HT-29 (cell line): ENCODE measurements at places on chromosomes 5 and 9. TPM values are rescaled to one million over a fixed set of nuclear protein-coding genes. Genes with fewer than 3 reads are reported as not detected.

DNA sequence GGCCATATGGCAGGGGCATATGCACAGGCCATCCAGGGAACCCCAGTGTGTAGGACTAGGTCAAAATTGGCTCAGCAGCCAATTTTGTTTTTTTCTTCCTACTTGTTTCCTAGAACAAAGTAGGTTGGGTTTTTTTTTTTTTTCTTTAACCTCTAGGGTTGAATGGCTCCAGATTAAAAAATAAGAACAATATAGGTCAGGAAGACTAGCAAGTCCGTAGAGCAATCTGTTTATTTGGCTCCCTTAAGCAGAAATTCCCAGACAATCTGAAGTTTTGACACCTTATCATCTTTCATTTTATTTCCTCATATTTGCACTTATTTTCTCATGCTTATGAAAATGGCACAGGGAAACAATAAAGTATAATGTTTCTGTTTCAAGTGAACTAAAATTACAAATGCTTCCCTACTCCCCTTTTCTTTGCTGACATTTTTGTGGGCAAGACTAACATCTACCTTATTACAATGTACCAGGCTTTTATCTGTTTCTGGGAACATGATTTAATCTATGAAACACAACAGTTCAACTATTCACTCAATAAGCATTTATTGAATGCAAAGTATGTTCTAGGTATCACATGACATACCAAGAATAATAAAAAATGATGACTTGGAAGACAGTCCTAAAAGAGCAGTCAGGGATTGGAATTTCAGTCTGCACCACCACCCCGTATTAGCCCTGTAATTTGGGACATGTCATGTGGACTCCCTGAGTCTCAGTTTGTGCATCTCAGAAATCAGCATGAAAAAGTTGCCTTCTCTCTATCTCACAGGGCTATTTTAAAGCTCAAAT, 30.5 kb downstream of the TLR4 start:
- no peak for DNase-seq

BARX1 gene
- total RNA-seq = not detected in 2 replicates

OSTF1 gene
- total RNA-seq = 32.1 and 36.6 TPM in 2 replicates

DNA sequence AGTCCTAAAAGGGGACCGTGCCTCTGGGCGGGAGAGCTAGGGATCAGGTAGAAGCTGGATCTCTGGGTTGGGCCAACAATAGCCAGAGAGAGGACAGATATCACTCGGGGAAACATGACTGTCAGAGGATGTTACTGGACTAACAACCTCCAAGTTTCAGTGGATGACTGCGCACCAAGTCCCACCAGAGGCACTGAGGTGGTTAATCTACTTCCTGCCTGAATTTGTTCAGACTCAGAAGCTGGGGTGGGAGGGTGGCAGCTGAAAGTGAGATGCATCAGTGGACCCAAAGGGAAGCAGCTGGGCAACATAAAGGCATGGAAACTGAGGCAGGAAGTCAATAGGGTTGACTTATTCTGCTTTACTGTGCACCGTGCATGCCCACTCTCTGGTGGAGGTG, 130.1 kb upstream of the SLC44A1 start:
- DNase-seq = no peak

- DNase-seq = no peak
Measured at GRCh38 chr5:173309731-173310130, 18.5 kb downstream of the STC2 start.

DNA sequence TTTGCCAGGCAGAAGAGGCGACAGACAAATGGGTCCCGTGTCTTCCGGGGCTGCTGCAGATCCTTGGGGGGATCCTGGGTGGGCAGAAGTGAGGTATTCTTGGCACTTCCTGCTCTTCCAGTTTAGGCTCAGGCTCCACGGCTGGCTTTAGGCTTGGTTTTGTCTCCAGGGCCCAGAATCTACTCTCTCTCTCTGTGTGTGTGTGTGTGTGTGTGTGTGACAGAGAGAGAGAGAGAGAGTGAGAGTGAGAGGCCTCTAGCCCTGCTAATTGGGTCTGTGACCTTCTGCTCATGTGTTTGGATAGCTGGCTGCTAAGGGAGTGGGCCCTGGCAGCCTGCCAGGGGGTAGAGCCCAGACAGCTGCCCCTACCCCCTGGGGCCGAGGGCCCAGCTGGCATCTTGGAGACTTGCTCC, 39.3 kb downstream of the CRB2 start:
- DNase-seq = no peak

DNA sequence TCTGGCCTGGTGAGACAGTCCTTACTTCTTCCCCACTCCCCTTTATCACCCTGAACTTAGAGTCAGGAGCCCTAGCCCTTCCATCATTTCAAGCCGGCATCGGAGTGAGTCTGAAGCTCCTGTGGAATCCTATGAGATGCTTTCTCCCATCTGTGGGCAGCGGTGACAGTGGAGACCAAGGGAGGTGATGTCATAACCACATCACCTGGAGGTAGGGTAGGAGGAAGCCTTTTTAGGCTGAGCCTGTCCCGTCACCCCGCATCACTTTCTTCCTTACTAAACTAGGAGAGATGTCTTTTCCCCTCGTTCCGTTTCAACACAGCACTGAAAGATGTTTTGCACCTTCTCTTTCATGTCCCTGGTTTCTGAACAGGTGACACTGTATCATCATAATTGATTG, 124.1 kb upstream of the WWC1 start:
- DNase-seq = no peak

- DNase-seq = peak; percentile 31
Measured at GRCh38 chr5:157965040-157965678, 106.2 kb upstream of the CLINT1 start.

- peak; percentile 82 for DNase-seq
Measured at GRCh38 chr9:131635285-131635684, 90.0 kb downstream of the PRRT1B start.

ADAMTS19 gene
- not detected in 2 replicates for total RNA-seq

DNA sequence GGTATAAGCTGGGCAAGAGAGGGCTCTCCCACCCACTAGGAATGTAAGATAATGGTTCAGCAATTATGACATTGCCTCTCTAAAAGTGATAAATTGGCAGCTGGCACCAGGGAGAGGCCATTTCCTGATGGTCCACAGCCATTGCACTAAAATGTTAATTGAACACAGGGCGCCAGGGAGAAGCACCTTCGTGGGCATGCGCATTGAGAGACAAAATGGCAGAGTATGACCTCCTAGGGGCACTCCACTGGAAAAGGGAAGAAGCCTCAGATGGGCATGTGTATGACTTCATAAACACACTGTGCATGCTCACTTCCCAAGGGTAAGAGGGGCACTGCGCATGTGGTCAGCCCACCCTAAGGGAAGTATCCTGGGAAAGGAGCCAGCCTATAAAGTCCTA, 419.2 kb downstream of the AGTPBP1 start:
- DNase-seq = no peak

DNA sequence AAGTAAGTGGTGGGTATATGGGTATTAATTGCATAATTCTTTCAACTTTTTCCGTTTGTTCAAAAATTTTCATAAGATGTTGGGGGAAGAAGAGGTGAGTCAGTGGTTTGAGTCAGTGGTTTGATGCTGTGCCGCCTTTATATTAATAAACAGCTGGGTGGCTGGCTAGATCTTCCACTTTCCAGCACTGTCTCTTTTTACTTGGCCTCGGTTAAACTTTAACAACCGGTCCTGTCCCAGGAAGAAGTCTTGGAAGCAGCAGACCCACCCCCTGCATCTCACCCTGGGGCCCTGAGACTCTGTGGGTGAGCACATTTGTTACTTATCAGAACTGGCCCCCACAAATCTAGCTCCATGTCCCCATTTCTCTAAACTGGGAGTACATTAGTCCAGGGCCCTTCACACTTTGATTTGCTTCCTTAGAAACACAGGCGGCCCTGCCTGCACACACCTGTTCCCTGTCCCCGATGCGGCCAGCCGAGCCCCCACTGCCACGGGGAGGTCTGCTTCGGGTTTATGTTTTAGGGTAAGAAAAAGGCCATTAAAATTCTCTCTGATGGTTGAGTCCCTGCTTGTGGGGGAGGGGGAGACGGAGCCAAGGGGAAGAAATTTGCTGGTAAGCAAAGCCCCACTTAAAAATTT, 90.7 kb downstream of the PTCH1 start:
- peak; percentile 65 for DNase-seq

HTR4 gene
- total RNA-seq = 0.15 TPM in 1 of 2 replicates, not detected in the other

- no peak for DNase-seq
Measured at GRCh38 chr5:115561176-115561575, 16.6 kb upstream of the FEM1C start.

SLC2A6 gene
- total RNA-seq = 12.5 and 14.4 TPM in 2 replicates

PPIP5K2 gene
- 11.0 and 11.6 TPM in 2 replicates for total RNA-seq

- DNase-seq = no peak
Measured at GRCh38 chr9:129889122-129889940, 54.1 kb downstream of the USP20 start.

GMCL2 gene
- not detected in 2 replicates for total RNA-seq
